ENCODE measurements at places on chromosomes 3 and 15. TPM values are rescaled to one million over a fixed set of nuclear protein-coding genes. Genes with fewer than 3 reads are reported as not detected.
A peak's percentile ranks its signal among the peaks of the same experiment; 100 is the strongest.

The ZNF385D gene
- polyA plus RNA-seq, result not detected

The CHRM5 gene
- polyA plus RNA-seq, result not detected

The SYNPR gene
- not detected for polyA plus RNA-seq

- no peak overlapping the region for H3K4me3 ChIP-seq
- H3K4me1 ChIP-seq, result no peaks in the 10 kb centered on the region
- DNase-seq, result no peak
- no peaks in the 10 kb centered on the region for H3K36me3 ChIP-seq
These were observed 47.6 kb upstream of the TRPM1 start for GRCh38 chr15:31149088-31149505.

DNA sequence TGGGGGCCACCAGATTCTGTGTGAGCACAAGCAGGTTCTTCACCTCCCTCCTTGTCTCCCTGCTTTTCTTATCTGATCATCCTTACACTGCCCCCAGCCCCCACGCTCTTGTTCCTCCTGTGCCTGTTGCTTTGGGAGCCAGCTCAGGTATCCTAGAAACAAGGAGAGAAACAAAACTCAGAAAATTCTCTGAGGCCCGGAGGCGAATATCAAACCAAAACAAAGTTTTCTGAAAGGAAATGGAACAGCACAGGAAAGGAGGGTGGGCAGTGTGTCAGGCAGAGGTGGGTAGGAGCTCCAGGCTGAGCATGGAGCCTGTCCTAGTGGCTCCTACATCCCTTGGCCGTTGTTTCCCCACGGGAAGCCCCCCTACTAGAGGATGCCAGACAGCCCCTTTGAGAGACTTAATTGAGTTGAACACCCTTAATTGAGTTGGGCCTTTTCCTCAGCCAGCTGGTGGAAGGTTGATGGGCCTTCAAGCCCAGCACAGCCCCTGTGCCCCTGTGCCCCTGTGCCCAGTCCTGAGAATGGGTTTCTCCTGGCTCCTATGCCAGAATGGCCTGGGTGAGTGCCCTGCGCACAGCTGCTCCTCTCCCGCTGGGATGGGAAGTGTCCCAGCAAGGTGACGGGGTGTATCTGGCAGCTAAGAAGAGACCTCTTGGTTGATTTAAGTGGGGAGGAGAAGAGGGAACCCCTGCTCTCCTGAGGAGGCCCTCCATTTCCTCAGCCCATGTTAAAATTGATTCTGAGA lies 22.8 kb upstream of the JMJD7 start:
- no peaks in the 10 kb centered on the region for H3K27me3 ChIP-seq
- DNase-seq, result no peak
- no peak overlapping the region for H3K4me3 ChIP-seq
- H3K27ac ChIP-seq, result no peak overlapping the region
- peaks cover 5% of the 10 kb centered on the region for H3K36me3 ChIP-seq

- DNase-seq, result no peak
- H3K36me3 ChIP-seq, result peaks cover 49% of the 10 kb centered on the region
- no peaks in the 10 kb centered on the region for H3K4me1 ChIP-seq
These were observed 22.3 kb upstream of the MUSTN1 start for GRCh38 chr3:52857133-52857532.

GRCh38 chr15:47961401-47962090 lies 159.2 kb upstream of the SLC24A5 start:
- H3K36me3 ChIP-seq, result no peaks in the 10 kb centered on the region
- H3K4me1 ChIP-seq, result peaks cover 50% of the 10 kb centered on the region
- H3K27me3 ChIP-seq, result peaks cover 2% of the 10 kb centered on the region
- H3K27ac ChIP-seq, result peak overlapping the region; percentile 16

DNA sequence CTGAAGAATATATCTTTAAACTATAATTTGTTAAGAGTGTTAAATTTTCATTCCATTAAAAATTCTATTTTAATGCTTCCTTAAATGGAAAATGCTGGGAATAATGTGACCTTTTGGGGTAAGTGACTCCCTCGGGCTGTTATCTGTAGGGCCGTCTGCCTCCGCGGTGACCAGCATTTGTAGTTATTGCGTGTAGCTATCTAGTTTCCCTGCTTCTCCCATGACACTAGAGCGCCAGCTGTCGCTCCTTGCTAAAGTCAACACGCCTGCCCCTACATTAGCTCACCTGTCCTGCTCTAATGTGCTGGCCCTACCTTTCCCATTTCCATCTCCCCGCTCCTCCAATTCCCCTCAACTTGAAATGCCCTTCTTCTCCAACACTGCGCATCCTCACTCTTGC lies 12.4 kb upstream of the CHRM5 start:
- no peak overlapping the region for H3K4me3 ChIP-seq
- no peaks in the 10 kb centered on the region for H3K27me3 ChIP-seq
- H3K36me3 ChIP-seq, result no peaks in the 10 kb centered on the region
- DNase-seq, result no peak
- H3K27ac ChIP-seq, result no peak overlapping the region
- no peaks in the 10 kb centered on the region for H3K4me1 ChIP-seq

DNA sequence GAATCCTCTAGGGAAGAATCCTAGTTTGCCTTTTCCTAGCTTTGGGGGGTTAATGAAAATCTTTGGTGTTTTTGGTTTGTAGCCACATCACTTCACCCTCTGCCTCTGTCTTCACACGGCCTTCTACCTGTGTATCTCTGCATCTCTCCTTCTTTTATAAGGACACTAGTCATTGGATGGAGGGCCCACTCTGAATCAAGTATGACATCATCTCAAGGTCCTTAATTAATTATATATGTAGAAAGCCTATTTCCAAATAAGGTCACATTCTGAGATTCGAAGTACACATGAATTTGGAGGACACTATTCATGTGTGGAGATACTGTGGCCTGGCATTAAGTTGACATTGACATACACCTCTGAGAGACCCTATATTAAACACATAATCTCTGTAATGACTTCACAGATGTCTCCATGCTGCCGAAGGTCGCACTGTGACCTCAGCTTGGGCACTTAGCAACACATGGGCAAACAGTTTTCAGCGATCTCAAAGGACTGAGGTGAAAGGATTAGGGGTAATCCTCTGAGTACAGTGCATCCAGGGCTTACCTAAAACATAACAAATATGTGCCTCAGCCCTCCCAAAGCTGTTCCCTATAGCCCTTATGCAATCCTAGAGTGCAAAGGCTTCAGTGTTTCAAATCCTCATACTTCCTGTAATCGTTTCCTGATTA lies 446.0 kb downstream of the FGF12 start:
- H3K4me1 ChIP-seq, result no peaks in the 10 kb centered on the region
- no peak overlapping the region for H3K27ac ChIP-seq
- H3K4me3 ChIP-seq, result no peak overlapping the region

DNA sequence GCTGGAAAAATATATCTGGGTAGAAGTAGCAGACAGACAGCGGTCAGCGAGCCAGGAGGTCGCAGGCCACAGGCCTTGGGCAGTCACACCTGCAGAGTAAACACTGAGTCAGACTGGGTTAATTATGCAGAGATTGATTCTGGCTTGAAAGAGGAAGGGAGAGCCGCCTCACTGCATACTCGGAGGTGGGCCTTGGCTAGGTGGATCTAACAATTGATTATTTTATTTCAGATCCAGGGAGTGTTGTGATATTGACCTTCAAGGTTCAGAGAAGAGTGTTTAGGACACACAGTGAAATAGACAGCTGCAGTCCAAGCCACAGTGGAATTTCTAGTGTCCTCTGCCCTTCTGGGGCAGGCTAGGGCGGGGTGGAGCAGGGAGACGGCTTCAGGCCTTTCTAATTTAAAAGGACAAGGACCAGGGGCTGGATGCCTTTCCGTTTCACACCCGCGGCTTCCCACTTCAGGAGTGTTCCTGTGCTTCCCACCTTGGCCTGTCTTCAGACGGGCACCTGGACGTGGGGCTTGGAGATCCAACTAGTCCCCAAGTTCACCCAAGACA lies 237.3 kb downstream of the XXYLT1 start:
- DNase-seq, result no peak
- no peak overlapping the region for H3K27ac ChIP-seq
- peaks cover 7% of the 10 kb centered on the region for H3K4me1 ChIP-seq
- no peaks in the 10 kb centered on the region for H3K36me3 ChIP-seq
- H3K27me3 ChIP-seq, result no peaks in the 10 kb centered on the region

DNA sequence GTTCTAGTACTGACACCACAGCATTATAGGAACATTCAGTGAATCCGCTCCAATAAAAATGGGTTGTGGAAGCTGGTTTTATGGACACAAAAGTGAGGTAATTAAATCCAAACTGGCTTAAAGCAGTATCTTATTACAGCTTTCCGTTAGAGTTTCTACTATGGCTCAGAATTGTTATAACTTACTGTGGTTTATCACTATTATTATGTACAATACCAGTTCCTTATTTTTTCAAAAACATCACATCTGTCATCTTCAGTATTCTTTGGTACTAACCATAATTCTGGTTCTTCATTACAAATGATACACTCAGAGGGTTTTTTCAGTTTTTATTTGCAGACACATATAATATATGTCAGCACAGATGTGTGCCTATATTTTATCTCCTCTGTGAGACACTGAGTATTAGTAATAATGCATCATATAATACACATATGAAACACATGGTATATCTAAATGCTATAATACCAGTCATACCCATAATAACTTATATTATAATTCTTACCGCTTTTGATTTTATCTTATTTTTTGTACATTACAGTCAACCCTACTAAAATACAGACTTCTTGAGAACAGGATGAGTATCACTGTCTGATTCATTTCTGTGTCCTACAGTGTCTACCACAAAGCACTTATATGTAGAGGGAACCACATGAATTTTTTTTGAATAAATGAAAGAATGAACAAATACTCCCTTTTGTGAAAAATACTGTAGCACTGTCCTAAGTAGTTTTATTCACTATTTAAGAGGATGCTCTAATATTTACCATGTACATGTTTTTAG lies 39.0 kb downstream of the CMSS1 start:
- no peaks in the 10 kb centered on the region for H3K36me3 ChIP-seq
- no peak overlapping the region for H3K27ac ChIP-seq
- no peak overlapping the region for H3K4me3 ChIP-seq
- H3K27me3 ChIP-seq, result no peaks in the 10 kb centered on the region
- no peak for DNase-seq

GRCh38 chr3:20056725-20057611 lies 16.7 kb downstream of the KAT2B start:
- peaks cover 30% of the 10 kb centered on the region for H3K4me1 ChIP-seq
- DNase-seq, result peak; percentile 47
- H3K27me3 ChIP-seq, result no peaks in the 10 kb centered on the region
- peak overlapping the region; percentile 23 for H3K27ac ChIP-seq
- H3K4me3 ChIP-seq, result no peak overlapping the region

DNA sequence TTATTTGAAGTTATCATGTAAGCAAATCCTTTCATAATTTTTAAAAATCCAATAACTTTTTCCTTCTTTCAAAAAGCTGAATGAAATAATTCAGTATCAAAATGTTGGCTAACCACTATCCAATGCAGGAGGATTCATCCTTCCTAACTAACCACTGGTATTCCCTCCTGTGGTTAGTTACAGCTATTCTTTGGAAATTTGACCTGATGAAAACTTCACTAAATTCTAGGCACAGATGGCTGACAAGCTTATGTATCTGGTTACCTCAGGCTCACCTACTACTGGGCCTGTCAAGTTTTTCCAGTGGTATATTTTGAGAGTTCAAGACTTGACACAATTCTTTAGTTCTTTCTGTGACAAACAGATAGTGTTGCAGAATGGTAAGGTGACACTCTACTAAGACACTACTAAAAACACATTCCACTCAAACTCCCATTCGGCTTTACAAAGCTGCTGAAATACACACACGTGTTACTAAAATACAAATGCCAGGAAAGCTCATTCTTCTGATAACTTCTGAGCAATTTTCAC lies 15.8 kb downstream of the NPTN start:
- H3K27ac ChIP-seq, result no peak overlapping the region
- no peak for DNase-seq
- no peaks in the 10 kb centered on the region for H3K27me3 ChIP-seq

DNA sequence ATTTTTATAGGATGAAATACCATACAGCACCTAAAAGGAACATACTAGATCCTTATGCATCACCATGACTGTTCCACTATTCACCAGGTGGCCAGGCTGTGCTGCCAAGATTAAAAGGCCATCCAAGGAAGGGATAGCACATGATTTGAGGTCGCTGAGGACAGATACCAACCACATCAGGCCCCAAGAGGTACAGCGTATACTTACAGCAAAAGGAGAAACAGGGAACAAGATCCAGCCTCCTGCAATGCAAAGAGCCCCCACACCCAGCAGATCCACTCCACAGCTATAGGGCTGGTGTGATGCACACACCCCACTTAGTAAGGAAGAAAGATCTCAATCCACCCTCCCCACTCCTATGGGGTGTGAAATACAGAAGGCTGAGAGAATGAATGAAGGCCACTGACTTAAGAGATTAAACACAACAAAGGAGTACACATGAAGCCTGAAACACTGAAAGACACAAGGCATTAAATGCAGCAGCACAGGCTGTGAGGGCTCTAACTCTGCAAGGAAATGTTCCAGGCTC lies 32.0 kb upstream of the ZNF445 start:
- peaks cover 16% of the 10 kb centered on the region for H3K4me1 ChIP-seq
- no peaks in the 10 kb centered on the region for H3K27me3 ChIP-seq
- H3K36me3 ChIP-seq, result peaks cover 21% of the 10 kb centered on the region
- no peak overlapping the region for H3K27ac ChIP-seq
- peak overlapping the region; percentile 100 for H3K4me3 ChIP-seq
- DNase-seq, result no peak

GRCh38 chr3:118688396-118688884 lies 346.2 kb downstream of the IGSF11 start:
- no peaks in the 10 kb centered on the region for H3K4me1 ChIP-seq
- H3K36me3 ChIP-seq, result no peaks in the 10 kb centered on the region
- no peak overlapping the region for H3K27ac ChIP-seq
- H3K27me3 ChIP-seq, result no peaks in the 10 kb centered on the region
- no peak for DNase-seq

DNA sequence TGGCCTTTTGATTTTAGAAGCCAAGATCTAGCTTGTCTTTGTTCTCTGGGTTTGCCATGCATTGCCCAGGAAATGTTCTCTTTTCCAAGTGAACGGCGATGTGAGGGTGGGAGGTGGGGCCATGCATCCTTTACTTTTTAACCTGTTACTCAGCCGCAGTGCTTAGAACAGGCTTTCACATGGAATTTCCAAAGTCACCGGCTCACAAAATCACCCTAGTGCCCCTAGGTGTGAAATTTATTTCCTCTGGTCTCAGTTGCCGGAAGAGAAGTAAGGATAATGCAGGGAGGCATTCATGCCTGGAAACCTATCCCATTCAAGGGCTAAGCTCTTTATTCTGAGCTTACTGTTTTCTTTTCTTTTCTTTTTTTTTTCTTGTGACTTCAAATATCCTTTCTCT lies 93.2 kb downstream of the CACNA2D3 start:
- no peaks in the 10 kb centered on the region for H3K4me1 ChIP-seq
- DNase-seq, result no peak
- H3K27ac ChIP-seq, result no peak overlapping the region

- H3K27me3 ChIP-seq, result no peaks in the 10 kb centered on the region
- no peak overlapping the region for H3K4me3 ChIP-seq
- H3K27ac ChIP-seq, result peak overlapping the region; percentile 67
- DNase-seq, result peak; percentile 21
- no peaks in the 10 kb centered on the region for H3K36me3 ChIP-seq
- peaks cover 59% of the 10 kb centered on the region for H3K4me1 ChIP-seq
These were observed 119.3 kb upstream of the SLC24A5 start for GRCh38 chr15:48001393-48002039.

Measured in CD14-positive monocyte (primary cell).